ENCODE measurements at places on chromosomes 16 and 17.

- no peak for DNase-seq
These were observed 158.6 kb upstream of the CDH8 start for GRCh38 chr16:62194828-62195227.

- DNase-seq, result no peak
These were observed 4.8 kb downstream of the CDR2L start for GRCh38 chr17:74992223-74992622.

- DNase-seq, result no peak
These were observed 61.5 kb downstream of the GNAO1 start for GRCh38 chr16:56252835-56253234.

- no peak for DNase-seq
These were observed 15.0 kb upstream of the ATP2A3 start for GRCh38 chr17:3979290-3979611.

DNA sequence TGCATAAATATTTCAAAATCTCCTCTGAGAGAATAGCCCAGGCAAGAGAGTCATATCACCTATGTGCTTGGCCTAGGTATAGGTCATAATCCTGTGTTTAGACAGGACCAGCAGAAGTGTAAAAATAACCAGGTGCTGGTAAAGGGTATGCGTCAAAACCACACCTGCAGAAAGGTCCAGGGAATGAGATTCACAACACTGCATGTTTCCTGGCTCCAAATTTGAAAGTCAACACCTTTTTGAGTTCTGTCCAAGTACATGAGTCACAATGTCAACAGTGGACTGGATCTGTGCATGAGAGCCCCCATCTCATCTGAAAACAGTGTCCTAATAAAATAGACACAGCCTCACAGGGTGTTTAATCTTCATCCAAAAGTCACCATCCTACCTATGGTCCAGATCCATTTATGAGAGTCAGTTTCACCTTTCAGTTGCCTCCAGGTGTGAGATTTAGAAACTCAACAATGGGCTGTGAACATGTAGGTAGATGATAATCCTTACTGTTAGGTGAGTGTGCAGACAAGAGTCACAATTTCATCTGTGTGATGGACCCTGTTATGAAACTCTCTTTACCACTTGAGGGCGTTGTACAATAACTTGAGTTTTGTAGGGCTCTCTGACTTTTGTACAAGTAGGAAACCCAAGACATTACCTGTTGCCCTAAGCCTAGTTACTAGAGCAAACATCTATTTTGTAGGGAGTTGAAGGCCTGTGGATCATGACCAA, 2100.7 kb downstream of the TP53TG3F start:
- DNase-seq, result no peak

- no peak for DNase-seq
These were observed 274.0 kb downstream of the PARN start for GRCh38 chr16:14356064-14356463.

DNA sequence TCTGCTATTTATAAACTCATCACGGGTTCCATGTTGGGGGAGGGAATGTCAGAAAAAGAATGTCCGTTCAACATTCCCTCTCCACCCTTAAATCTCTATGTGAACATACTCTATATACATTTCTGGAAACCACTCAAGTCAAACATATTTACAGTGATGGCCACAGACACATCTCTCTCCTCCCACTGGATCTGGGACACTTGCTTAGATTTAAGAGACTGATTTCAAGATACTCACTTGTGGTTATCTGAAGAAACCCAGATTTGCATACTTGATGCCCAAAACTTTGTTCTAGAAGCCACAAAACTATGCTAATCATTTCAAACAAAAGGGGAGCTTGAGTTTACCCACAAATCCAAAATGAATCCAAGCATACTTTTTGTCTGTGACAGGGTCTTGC, 182.9 kb upstream of the SOX9 start:
- no peak for DNase-seq

- no peak for DNase-seq
These were observed 1.9 kb downstream of the NXPH3 start for GRCh38 chr17:49577650-49577934.

DNA sequence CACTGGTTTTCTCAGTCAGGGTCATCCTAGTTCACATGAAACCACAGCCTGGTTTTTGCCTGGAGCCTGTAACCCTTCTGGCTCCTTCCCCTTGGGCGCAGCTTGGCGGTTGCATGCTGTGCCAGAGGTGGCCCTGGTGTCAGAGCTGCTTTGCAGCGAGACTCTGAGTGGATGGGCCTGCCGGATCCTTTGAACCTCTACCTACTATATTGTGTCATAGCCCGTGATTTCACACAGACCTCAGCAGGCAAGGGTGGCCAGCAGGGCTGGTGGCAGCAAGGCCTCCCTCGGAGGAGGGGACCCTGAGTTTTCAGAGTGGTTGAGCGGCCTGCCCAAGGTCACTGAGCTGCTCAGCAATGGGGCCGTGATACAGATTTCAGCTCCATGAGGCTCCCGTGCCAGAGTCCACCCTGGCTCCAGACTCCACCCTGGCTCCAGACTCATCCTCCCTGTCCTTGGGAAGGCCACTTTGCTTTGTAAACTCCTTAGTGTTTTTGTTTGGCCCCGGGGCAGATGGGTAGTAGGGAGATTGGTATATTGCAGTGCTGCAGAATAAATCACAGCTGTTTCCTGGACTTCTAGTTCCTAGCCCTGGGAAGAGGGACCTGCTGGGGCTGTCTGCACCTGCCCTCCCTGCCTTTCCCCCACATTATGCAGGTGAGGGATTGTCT, 9.7 kb downstream of the MPRIP start:
- DNase-seq, result no peak

DNA sequence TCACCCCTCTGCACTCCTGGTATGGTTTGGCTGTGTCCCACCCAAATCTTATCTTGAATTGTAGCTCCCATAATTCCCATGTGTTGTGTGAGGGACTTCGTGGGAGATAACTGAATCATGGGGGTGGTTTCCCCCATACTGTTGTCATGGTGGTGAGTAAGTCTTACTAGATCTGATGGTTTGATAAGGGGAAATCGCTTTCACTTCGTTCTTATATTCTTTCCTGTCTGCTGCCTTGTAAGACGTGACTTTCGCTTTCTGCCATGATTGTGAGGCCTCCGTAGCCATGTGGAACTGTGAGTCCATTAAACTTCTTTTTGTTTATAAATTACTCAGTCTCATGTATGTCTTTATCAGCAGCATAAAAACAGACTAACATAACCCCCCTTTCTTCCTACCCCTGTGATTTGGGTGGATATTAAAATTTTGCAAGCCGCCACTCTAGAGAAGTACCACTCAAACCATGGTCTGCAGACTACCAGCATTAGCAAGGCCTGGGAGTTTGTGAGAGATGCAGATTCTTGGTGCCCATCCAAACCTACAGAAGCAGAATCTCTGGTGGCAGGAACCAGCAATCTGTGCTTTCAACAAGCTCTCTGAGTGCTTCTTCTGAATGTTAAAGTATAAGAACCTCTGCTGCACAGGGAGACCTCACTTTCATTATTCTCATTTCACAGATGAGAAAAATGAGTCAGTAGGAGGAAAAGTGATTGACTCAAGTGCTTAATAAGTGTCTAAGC, 999.5 kb upstream of the EEF2KMT start:
- DNase-seq, result no peak

DNA sequence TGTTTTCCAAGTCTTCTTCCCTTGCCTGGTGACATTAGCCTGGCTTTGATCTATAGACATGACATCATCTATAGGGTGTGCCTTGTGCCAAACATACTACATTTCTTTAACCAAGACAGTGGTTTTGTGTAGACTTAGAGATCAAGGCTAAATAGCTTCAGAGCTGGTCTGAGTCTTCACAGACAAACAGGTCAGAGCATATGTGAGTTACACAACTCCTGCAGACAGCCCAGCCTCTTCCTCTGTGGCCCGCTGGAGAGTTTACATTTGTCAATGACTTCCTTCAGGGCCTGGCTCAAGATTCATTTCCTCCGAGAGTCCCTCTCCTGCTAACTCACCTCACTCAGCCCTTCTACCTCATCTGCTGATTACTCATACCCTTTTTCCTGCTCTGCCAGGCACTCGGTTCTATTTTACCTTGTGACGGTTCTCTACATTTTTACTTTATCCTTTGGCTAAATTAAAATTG, 73.1 kb upstream of the TANC2 start:
- no peak for DNase-seq

- DNase-seq, result no peak
These were observed 307.5 kb downstream of the CPPED1 start for GRCh38 chr16:12496186-12496585.

GRCh38 chr17:31697838-31698237, 161.2 kb downstream of the COPRS start:
- no peak for DNase-seq

DNA sequence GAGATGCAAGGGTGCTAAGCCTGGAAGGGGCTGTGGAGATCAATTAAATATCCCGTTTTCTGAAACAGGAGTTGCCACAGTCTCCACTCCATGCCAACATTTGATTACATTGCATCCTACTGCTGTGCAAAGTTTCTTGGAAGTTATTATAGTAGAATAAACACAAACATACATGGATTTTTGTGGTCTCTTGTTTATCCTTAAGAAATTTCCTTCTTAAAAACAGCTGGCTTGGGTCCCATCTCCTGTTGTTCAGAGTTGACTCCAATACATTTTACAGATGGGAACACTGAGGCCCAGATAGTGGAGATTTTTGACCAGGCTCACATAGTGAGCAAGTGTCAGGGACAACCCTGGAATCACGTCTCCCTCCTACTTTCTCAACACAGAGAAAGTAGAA, 124.0 kb upstream of the ADAMTS18 start:
- no peak for DNase-seq

DNA sequence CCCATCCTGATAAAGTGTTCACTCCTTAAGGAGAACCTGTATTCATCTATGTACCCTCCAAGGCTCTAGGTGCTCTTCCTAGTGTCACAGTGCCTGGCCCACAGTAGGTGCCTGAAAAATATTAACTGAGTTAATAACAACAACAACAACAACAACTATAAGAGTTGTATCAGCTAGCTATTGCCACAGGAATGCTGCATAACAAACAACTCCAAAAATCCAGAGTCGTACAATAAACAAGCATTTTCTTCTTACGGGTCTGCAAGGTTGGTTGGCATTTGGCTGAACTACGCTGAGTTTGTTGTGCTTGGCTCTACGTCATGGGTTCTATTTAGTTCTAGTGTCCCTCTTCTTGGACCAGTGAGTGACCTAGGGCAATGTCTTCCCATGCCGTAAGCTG, 29.2 kb downstream of the TMC5 start:
- DNase-seq, result no peak

GRCh38 chr16:88374736-88375135, 8.0 kb upstream of the ZNF469 start:
- DNase-seq, result no peak

- DNase-seq, result no peak
These were observed 7.2 kb downstream of the PDK2 start for GRCh38 chr17:50102164-50102991.

GRCh38 chr17:16286947-16287562, 66.2 kb downstream of the CENPV start:
- DNase-seq, result no peak

- no peak for DNase-seq
These were observed 13.4 kb downstream of the HSPB9 start for GRCh38 chr17:42135664-42136653.

- no peak for DNase-seq
These were observed 183.1 kb downstream of the SALL1 start for GRCh38 chr16:50967827-50968612.

Data from cortex of kidney (tissue), 1 donor.